ENCODE measurements at places on chromosomes 2 and 18.

DNA sequence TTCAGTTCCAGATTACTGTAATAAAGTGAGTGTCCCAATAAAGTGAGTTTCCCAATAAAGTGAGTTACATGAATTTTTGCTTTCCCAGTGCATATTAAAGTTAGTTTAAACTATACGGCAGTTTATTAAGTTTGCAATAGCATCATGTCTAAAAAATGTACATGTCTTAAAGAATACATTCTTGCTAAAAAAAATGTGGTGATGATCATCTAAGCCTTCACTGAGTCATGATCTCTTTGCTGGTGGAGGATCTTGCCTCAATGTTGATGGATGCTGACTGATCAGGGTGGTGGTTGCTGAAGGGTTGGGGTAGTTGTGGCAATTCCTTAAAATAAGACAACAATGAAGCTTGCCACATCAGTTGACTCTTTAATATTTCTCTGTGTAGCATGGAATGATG, 664.2 kb downstream of the TDRD15 start:
- no peak for DNase-seq

DNA sequence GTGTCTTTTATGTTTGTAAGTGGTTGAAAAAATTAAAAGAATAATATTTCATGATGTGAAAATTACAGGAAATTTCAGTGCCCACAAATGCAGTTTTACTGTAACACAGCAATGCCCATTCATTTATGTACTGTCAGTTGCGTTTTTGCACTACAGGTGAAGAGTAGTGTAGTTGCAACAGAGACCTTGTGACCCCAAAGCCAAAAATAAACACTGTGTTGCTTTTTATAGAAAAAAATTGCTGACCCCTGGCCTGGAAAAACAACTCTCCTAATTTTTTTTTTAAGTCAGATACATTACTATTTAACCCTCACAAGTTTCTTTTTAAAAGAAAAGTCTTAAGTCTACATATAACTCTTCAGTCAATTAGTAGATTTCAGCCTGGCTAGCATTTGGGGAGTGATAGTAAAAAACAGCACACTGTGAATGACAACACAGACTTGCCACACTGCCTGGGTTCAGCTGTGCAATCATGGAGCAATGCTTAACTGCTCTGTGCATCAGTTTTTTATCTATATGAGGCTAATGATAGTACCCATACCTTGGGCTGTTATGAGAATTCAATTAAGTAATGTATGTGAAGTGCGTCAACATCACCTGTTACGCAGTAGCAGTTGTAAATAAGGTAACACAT, 8.1 kb downstream of the KLHL14 start:
- DNase-seq: no peak

DNA sequence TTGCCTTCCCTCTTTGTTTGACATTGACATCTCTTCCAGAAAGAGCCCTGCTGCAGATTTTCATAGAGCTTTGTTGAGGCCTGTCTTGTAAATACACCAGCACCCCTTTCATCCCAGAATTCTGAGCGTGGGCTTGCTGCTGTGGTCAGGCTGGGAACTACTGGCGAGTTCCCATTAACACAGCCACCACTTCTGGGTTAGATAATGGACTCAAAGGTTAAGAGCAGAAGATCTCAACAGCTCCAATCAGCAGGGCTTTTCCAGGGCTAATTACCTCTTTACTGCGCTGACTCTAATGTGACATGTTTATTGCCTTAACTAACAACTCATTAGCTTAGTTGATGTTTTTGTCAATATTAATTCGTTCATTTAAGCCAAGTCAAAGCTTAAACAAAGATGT, 235.9 kb upstream of the BOD1L2 start:
- DNase-seq: no peak

DNA sequence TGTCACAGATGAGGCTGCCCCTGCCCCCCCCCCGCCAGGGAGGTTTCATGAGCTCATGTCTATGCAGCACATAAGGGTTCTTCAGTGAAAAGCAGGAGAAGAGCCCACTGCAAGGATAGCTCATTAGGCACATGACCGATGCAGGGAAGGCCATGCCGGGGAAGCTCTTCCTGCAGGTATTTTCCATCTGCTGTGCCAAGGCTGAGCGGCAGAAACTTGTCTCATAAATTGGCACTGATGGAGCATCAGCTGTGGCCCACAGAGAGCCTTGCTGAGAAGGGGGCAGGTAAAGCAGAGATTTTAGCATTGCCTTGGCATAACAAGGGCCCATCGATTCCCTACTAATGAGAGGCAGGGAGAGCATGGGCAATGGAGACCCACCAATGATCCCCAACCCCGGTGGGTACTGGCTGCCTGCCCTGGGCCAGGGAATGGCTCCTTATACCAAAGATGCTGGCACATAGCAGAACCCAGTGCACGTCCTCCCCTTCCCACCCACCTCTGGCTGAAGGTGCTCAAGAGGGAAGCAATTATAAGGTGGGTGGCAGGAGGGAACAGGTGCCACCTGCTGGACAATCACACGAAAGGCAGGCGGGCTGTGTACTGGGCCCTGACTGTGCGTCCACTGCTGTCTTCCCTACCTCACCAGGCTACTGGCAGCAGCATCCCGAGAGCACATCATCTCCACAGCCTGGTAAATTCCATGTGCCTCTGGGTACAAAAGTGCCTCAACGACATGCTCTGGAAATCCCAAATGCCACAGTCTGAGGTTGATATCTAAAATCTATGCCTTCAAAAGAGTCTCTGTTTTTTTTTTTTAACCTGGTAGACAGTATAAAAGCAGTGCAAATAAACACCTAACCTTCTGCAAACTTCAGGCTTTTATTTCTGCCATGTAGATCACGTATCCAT, 41.4 kb downstream of the STEAP3 start:
- peak; percentile 12 for DNase-seq

GRCh38 chr2:14516844-14517243, 115.7 kb upstream of the LRATD1 start:
- DNase-seq: no peak

All from activated naive CD4-positive, alpha-beta T cell treated with Interleukin-2 at 50 U/mL for 16 hours (primary cell).